ENCODE measurements at places on chromosomes 12 and 14. TPM values are rescaled to one million over a fixed set of nuclear protein-coding genes. Genes with fewer than 3 reads are reported as not detected.

DNA sequence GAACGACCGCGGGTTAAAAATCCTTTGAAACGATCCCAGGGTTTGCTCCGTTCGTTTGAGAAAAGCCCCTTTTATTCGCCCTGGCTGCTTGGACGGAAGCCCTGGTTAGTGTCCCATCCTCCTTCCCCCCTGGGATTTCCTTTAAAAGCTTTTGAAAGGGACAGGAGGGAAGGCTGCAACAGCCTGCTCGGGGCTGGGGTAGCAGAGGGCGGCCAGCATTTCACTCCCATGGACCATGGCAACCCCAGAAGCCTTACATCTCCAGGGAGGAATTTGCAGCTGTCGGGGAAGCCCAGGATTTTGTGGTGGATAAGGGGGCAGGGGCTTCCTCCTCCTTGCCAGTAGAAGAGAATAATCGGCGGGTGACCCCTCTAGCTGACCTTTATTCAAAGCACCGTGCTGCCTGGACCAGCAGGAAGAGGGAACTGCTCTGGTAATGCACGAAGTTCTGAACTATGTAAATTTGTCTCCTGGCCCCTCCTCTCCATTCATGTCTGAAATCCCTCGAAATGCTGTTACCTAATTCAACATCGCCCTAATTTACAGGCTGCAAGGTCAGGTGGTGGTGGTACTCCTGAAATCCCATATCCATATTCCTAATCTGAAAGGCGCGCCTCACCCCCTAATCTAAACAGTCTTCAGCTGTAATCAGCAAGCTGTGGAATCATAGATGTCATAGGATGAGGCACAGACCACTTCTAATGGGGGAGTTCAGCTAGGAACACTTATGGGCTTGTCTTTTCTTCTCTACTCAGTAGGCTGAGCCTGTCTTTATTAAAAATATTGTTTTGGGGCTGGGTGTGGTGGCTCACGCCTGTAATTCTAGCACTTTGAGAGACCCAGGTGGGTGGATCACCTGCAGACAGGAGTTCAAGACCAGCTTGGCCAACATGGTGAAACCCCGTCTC lies 1.0 kb upstream of the CLIP1 start:
- DNase-seq = no peak

DNA sequence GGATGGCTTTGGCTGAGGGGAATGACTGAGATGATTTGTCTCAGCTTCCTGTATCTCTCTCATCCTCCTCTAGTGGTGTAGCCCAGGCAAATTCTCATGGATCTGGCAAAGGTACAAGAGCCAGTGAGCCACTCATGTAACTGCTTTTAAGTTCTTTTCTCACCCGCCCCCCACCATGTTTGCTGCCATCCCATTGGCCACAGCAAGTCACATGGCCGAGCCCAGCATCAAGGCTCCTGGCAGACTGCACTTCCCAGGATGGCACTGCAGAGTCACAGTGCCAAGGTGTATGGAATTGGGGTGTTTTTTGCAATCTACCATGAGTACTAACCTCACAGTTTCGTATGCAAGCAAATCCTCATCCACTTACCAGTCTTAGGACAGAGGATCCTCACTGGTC lies 50.9 kb downstream of the CHST11 start:
- DNase-seq = no peak

DNA sequence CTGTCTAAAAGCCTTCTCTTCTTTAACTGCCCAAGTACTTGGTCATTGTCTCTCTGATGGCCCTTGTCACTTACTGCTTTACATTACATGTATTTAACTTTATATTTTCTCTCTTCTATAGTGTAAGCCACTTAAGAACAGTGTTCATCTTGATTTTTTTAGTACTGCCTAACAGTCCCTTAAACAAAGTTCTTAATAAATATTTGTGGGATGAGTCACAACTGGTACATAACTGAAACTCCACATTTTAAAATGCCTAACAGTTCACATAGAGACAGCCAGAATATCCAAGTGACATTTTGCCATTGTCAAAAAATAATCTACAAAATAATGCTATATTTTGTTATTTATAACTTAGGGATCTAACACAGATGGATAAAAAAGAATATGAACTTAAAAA lies 146.6 kb downstream of the STXBP6 start:
- DNase-seq = no peak

DNA sequence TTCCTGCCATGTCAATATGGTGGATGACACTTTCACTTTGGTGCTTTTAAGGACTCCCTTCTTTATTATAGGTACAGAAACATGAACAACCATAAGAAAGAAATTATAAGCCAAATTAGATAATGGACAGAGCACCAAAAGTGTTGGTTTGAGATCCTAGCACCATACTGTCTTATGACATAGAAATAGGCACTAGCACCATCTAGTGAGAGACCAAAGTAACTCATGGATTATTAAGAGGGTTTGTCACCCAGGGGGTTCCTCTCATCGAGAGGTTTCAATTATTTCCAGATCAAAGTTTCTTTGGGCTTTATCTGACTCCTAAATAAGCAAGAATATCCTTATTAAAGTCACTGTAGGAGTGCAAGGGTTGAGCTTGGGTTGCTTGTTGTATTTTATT lies 153.0 kb upstream of the DIO2 start:
- DNase-seq = no peak

DNA sequence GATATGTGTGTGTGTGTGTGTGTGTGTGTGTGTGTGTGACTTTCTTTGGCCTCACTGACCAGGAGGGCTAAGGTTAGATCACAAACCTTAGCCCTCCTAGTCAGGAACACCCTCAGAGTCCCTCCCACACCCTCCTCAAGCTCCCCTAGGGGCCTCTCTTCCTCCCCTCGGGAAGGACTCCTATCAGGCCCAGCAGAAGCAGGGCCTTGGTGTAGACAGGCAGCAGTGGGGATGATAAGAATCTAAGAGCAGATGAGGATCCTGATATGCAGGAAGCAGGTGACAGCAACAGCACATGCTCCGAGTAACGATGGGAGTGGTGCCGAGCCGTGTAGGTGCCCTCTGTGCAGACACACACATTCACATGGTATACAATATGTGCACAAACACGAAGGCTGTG lies 20.7 kb downstream of the PLEK2 start:
- no peak for DNase-seq

DNA sequence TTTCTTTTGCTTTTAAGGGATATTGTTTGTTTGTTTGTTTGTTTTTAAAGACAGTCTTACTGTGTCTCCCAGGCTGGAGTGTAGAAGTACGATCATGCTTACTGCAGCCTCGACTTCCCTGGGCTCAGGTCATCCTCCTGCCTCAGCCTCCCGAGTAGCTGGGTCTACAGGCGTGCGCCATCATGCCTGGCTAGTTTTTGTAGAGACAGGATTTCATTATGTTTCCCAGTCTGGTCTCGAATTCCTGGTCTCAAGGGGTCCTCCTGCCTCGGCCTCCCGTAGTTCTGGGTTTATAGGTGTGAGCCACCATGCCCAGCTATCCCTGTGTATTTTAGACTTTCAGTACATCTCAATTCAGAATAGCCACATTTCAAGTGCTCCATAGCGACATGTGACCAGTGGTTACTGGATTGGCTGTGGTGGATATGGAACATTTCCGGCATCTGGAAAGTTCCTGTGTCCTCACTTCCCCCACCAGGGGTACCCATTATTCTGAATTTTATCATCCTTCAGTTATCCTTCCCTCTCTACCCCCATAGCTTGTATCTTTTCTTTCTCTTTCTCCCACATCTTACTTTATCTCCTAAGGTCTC lies 61.1 kb downstream of the HRK start:
- DNase-seq = no peak

GRCh38 chr14:26987744-26988363 lies 390.0 kb upstream of the NOVA1 start:
- DNase-seq = no peak

DNA sequence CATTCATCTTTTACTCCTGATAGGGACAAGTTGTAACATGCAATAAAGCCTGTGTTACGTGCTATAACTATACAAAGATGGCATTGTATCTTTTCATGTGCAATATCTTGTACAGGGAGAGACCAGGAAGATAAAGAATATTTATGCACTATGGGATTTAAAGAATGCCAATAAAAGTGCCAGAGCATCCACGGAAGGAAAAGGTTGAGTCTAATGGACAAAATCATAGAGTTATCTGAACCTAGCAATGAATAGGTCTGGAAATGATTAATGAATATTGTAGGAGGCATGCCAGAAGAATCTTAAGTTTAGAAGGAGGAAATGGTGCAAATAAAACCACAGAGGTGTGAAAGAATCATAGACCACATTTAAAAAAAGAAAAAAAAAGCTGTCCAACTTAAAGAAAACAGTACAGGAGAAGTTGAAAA lies 263.9 kb downstream of the KCNC2 start:
- peak; percentile 87 for DNase-seq

DNA sequence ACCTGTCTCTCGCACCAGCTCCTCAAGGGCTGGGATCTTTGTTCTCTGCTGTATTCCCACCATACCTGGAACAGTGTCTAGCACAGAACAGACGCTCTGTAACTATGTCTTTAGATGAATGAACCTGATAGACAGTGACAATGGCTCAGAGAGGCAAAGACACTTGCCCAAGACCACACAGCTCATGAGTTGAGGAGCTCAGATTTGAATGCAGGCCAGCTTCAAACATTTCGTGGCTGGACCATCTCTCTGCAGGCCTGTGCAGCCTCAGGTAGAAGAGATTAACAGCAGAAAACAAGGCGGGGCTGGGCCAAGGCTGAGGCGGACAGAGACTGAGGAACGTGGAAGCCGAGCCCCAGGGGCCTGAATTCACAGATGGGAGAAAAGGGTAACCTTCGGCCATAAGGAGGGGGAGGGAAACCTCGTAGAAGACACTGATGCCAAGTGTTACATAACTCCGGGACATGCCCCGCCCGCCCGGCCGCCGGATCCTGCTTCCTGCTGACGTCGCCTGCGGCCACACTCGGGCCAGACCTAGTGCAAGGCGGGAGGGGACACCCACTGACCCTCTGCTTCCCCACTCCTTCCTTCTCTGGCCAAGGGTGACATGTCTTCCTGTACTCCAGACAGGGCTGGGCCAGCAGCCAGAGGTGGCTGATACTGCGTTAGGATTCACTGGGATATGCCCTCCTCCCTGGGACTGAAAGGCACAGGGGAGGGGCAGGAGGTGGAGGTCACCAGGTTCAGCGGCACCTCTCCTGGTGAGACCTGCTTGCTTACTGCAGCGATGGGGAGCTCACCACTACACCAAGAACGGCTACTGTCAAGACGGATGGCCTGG lies 86.8 kb downstream of the RFLNA start:
- DNase-seq = peak; percentile 82

GRCh38 chr12:117053050-117053400 lies 46.2 kb downstream of the TESC start:
- DNase-seq = no peak

DNA sequence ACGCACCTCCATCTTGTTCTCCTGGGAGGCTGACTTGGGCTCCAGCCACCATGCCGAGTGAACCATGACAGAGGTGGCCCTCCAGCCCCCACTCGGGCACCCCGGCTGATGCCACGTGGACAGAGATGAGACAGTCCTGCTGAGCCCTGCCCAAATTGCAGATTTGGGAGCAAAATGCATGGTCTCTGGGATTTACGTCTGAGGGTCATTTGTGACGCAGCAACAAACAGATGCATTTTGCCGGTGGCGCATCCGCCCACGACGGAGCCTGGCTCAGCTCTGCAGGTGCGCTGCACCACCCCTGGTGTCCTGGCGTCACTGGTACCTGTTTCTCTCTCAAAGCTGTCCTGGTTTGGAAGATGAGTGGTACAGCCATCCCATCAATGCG lies 31.1 kb upstream of the INF2 start:
- no peak for DNase-seq

- no peak for DNase-seq
Measured at GRCh38 chr12:131990066-131990979, 40.6 kb downstream of the EP400 start.

GRCh38 chr14:92565718-92566115 lies 52.1 kb downstream of the RIN3 start:
- no peak for DNase-seq

DNA sequence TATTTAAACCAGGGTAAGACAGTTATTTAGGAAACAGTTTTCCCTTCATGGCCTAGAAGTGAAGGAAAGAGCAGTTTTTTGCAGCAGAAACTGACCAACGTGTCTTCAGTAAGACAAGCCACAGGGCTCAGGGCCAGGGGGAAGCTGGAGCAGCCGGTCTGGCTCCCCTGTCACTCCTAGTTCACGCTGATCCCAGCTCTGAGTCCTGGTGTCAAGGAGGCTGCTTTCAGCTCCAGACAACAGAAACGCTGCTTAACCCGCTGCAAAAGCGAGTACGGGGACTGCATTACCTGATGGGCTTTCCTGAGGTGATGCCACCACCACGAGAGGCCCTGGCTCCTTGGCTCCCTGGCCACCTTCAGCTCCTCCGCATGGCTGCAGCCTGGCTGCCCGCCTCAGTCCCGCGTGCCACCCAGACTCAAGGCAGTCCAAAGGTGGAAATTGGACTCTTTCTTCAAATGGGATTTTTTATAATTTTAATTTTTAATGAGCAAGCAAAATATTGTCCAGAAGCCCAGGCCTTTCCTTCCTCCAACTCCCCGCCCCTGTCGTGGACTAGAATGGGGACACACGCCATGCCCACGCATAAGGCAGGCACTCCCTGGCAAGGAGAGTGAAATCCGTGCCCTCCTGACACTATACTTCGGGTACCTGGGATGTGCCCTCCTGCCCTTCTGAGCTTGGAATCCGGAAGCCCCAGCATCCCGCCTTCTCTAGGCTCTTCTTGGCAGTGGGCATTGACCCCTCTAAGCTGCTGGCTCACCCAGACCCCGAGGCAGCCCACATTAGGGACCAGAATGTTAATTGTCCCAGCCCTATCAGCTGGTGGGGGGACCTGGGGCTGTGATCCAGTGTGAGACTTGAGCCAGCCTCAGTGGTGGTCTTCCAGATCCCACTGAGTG lies 85.0 kb downstream of the PAPOLA start:
- no peak for DNase-seq

GRCh38 chr12:95976416-95976832 lies 19.7 kb downstream of the HAL start:
- DNase-seq = no peak

DNA sequence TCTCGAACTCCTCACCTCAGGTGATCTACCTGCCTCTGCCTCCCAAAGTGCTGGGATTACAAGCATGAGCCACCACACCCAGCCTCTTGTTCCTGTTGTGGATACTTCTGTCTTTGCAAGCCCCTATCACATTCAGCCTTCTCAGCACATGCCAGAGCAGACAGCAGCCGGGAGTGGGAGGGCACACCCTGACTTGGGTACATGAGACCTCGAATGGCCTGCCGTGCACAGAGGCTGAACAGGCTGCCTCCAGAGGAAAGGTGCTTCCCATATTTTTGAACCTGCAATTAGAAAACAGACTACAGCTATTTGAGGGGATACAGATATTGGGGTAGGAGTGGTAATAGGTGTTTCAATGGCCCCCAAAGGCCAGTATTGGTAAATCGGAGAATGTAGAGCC lies 307.3 kb upstream of the DIO3 start:
- DNase-seq = no peak

Gene SLC5A8
- 0.22 TPM for polyA plus RNA-seq

Gene KRT73
- 0.97 TPM for polyA plus RNA-seq

Gene ADAM21
- polyA plus RNA-seq = 0.09 TPM

Gene TCL1B
- 0.03 TPM for polyA plus RNA-seq

Gene PSMB5
- polyA plus RNA-seq = 112 TPM

Gene P3H3
- polyA plus RNA-seq = 15.6 TPM

Gene KRT82
- polyA plus RNA-seq = not detected

Gene SLC25A21
- polyA plus RNA-seq = 0.58 TPM
